ENCODE measurements at places on chromosomes 3 and 15. TPM values are rescaled to one million over a fixed set of nuclear protein-coding genes. Genes with fewer than 3 reads are reported as not detected.

Gene CLDN18
- not detected for total RNA-seq

GRCh38 chr15:48059791-48060190 lies 61.0 kb upstream of the SLC24A5 start:
- DNase-seq, result no peak

Gene ALDH1A2
- 34.5 TPM for total RNA-seq

Gene TWF2
- total RNA-seq, result 74.6 TPM

- DNase-seq, result no peak
Observed at GRCh38 chr3:16720367-16720940, 115.2 kb upstream of the DAZL start.

DNA sequence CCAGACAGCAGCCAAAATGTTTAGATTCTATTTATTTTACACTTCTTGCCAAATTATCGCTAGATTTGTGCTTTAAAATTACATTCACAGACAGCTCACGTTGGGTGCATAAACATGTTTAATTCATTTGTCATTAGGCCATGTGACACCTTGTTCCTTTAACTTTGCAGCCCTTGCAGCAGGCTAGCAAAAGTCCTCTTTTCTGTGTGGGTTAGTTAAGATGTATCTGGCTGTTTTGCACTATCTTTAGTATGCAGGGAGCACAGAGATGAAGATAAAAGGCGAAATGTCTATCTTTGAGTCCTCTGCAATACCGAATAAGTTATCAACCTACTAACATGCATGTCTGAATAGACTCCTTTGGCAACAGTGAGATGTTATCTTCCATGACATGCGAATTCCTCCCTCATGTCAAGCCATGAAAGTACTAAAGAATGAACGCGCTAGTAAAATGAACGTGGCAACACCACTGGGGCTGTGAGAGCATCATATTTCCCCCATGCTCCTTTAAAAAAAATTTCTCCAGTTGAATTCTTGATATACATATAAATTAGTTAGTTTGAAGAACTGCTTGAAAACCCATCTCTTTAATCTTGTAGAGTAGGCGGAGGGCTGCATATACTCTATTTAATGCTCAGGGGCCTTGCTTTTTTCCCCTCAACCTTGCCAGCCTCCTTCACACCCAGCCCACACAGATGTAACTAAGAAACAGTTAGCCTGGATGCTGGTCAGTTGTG lies 620.4 kb upstream of the NR2F2 start:
- DNase-seq, result no peak
